Left hindlimb (tissue), 1 donor: ENCODE measurements at places on chromosomes 2 and 18.

DNA sequence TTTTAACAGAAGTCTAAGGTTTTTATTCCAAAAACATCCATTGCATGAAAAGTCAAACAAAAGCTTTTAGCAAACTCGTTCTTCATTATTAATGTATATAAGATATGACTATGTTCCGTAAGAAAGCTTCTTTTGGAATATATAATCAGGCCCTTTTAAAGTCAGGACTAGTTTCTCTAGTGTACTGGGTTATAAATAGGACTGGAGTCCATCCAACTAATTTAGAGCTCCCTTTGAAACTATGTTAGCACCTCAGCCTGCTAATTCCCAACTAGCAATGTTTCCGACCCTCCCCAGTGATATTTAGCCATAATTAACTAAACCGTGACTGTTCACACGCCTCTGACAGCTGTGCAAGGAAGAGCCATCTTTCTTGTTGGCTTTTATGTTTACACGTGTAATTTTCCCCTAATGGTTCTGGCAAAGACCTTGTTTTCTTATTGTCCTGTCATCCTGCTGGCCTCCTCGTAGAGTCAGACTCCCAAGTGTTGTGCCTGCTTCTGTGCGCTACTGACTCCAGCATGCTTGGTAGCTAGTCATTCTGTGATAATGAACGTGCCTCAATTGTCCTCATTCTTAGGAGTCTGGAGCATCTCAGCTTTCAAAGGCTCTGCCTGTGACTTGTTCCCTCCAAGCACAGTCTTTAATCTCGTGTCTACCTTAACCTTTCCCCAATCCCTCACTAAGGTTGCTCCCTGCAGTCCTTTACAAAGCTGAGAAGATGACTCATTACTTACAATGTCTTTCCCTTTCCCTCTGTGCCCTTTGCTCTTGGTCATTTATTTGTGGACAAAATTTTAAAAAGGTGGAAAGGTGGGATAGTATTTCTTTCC, 172.2 kb upstream of the RASGRP3 start:
- no peak for DNase-seq

DNA sequence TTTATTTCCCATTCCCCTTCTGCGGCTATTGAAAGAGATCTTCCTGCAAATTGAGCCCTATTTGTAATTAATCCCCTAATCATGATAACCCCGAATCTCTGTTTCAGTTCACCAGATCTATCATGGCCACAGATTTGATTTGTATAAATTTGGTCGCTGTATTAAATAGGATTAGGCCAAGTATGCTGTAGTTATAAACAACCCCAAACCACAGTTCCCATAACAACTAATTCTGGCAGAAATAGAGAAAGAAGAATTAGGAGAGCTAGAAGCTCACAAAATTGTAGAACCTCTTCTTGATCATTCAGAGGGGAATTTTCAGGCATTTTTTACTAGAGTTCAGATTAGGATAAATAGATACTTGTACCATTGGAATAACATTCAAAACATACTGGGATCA, 433.7 kb upstream of the TNP1 start:
- DNase-seq = no peak

DNA sequence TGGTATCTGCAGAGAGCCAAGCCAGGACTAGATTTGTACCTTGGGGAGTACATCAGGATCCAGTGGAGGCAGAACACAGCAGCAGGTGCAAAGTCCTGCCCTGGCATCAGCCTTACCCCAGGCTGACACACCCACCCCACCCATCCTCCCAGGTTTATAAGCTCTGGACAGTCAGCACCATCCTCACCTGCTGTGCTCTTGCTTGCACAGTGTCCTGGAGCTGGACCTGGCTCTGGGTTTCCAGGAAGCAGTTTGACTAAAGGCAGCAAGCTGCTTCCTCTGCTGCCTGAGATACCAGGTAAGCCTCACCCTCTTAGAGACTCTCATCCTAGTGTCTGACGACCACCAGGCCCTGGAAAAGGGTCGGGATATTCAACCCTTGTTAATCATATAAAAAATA, at the start of gene SULT1C3:
SULT1C3 (plus strand) TSS at position 183 of the 400 bp plus-strand sequence. CDS start 7,227 bp downstream, outside the sequence.
- no peak for DNase-seq

DNA sequence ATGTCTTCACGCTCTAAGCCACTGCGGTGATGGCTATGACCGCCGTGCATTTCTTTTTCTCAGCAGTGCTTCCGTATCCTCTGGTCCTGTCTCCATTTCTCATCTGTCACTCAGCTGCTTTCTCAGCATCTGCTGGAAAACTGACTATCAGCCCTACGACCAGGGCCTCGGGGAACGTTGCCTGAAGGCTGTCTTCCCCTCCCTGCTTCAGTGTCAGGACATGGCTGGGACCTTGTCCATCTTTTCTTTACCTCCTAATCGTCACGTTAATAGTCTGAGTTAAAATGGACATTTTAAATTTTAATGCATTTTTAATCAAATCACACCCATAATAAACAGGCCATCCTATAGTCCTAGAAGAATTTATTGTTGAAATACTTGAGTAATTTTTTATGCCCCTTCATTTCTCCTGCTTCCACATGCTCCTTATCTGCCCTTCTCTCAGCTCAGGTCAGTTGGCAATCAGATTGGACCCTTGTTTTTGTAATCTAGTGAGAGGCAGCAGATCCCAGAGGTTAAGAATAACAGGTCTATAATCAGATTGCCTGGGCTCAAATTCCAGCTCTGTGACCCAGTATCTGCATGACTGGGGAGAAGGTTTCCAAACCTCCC, 250.2 kb upstream of the SIX3 start:
- no peak for DNase-seq

- no peak for DNase-seq
These were observed 70.3 kb downstream of the MAIP1 start for GRCh38 chr2:200025717-200026116.

GRCh38 chr18:21650311-21650710, 38.2 kb downstream of the SNRPD1 start:
- DNase-seq = no peak

DNA sequence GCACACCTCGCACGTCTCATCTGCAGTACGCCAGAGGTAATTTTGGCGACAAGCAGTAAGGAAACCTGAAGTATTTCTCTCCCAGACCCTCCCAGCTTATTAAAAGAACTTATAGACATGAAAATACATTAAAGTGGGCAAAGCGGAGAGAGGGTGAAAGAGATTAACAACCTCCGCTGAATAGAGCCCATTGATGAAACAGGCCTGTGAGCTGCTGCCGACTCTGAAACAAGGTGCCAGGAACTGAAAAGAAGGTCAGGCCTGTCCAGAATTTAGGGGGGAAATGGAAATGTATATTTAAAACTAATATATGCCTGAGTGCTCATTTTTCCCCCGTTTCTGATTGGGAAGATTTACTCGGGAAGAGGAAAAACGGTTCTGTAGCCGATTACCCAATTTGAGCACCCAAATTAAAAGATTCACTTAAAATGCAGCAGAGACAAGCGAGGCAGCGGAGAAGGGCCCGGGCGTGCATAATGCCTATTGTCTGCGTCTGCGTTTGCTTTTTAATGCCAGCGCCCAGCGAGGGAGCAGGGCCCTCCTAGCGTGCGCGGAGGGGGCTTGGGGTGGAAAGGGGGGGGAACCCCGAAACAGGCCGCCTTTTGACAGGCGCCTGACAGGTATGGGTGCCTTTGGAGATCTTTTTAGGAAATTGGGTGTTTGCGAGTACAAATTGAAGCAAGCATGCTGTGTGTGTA, 316.2 kb downstream of the GBX2 start:
- no peak for DNase-seq

DNA sequence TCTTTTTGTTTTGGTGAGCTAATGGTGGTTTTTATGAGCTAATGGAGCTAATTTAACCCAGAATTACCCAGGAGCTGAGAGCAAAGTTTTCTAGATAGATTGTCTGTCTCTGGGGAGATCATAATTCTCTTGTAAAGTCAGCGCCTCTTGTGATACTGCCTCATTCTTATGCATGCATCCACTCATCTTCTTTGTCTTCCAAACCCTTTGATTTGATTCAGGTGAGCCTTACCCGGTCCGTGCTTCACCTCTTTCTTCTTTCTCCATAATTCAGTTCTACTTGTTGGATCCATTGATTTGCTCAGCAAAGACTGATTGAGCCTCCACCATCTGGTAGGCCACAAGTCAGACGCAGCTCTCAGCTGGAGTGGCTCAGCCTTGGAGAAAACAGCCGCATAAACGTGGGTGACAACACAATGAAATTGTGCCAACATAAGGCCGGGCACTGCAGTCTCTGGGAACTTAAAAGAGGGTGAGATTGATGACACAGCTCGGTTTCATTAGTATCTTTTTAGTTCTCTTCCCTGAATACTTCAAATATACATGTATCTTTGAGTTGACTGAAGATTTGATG, 158.5 kb upstream of the SH3BP4 start:
- DNase-seq = no peak

DNA sequence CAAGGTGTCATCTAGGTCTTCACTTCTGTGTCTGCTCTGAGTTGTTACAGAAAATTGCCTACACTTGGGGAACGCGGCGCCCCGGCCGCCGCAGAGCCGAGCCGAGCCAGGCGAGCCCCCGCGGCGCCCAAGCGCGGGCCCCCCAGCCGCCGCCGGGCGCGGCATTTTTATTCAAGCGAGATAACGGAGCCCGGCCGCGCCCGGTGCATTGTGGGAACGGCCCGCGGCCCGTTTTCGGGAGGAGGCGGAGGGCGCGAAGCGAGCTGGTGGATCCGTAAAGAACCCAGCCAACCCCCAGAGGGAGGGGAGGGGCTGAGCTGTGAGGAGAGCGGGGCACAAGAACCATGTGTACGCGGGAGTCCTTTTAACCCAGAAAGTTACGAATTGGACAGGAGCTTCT, 191.8 kb downstream of the FTCDNL1 start:
- peak; percentile 68 for DNase-seq

- DNase-seq = no peak
These were observed 56.1 kb upstream of the DNMT3A start for GRCh38 chr2:25397777-25398176.
